CD4-positive, alpha-beta T cell treated with Interleukin-4 for 4 hours (primary cell): ENCODE measurements at places on chromosomes 1 and 21.

GRCh38 chr1:62398377-62398776, 38.5 kb upstream of the USP1 start:
- no peak for DNase-seq

DNA sequence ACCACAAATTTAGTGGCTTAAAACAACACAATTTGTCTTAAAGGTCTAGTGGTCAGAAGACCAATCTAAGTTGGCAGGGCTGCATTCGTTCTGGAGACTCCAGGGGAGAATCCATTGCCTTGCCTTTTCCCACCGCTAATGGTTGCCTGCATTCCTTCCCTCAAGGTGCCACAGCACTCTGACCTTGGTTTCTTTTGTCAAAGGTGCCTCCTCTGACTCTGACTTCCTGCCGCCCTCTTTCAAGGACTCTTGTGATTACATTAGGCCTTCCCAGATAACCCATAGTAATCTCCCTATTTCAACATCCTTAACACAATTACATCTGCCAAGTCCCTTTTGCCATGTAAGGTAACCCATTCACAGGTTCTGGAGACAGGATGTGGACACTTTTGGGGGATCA, 145.3 kb downstream of the S1PR1 start:
- DNase-seq: no peak

GRCh38 chr1:209628618-209629299, 23.5 kb downstream of the LAMB3 start:
- no peak for DNase-seq

GRCh38 chr1:161046605-161047228, 940 bp upstream of the USF1 start:
- peak; percentile 37 for DNase-seq

DNA sequence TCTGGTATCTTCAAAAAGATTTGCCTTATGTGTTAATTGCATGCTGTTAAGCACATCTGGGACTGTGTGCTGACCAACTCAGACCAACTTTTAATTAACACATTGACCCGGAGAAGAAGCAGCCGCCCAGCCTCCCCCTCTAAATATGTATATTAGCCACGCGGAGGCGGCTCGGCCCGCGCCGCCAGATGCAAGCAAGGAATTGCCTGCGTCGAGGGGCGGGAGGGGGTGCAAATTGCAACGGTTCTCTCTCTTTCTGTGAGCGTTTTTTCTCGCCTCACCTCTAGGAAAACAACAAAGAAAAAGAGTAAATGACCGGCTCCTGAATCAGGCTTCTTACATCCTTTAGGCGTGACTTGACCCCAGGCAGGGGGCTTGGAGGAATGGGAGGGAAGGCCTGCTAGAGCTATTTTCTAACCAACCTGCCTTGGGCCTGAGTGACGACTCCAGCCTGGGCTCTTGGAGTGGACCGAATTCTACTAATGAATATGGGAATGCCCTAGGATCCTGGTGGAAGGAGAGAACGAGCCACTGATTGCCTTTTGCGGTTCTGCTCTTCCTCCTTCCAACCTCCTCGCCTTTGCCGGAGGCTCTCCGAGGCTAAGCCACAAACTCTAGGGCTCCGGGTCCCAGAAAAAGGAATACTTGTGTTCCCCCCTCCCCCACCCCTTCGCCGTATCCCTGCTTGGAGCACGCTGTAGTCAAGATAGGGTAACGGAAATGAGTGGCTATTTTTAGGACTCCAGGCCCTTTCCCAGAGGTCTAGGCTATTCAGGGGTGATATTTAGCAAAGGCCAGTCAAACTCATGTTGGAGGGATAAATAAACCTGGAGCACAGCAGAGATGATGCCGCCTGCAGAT, 417.0 kb upstream of the ESRRG start:
- no peak for DNase-seq

GRCh38 chr1:76073481-76073880, 1.1 kb upstream of the ST6GALNAC3 start:
- no peak for DNase-seq

- DNase-seq: no peak
These were observed 29.8 kb upstream of the GALNT2 start for GRCh38 chr1:230037261-230037660.
